ENCODE measurements at places on chromosomes 5 and 9. TPM values are rescaled to one million over a fixed set of nuclear protein-coding genes. Genes with fewer than 3 reads are reported as not detected.

The SPATA31C2 gene
- not detected for total RNA-seq

DNA sequence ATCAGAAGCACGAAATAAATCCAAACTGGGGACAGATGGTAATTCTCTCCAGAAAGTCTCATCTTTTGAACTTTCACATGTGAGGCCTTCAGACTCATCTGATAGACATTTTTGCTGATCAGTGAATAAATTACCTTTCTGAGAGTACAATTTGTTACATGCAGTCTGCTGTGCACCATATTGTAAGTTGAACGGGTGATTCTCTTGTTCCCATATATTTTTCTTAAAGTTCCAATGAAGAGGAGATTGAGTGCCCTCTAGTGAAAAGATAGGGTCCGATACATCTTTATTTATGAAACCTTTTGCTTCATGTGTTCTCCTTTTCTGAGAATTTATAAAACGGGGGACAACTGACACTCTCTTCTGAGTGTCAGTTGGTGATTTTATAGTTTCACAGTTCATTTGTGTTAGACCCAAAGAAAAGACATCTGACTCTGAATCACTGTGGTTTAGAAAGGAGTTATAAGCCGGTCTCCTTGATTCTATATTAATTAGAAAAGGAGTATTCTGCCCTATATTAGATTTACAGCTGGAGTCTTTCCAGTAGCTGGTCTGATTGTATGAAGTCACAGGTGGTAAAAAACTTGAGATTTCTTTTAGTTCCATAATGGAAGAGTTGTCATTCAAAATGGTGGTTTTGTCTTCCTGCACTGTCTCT is 30.4 kb downstream of the GNG10 start:
- DNase-seq, result peak; percentile 52

The EGFL7 gene
- total RNA-seq, result 330 TPM

The NFIL3 gene
- total RNA-seq, result 2.6 TPM

DNA sequence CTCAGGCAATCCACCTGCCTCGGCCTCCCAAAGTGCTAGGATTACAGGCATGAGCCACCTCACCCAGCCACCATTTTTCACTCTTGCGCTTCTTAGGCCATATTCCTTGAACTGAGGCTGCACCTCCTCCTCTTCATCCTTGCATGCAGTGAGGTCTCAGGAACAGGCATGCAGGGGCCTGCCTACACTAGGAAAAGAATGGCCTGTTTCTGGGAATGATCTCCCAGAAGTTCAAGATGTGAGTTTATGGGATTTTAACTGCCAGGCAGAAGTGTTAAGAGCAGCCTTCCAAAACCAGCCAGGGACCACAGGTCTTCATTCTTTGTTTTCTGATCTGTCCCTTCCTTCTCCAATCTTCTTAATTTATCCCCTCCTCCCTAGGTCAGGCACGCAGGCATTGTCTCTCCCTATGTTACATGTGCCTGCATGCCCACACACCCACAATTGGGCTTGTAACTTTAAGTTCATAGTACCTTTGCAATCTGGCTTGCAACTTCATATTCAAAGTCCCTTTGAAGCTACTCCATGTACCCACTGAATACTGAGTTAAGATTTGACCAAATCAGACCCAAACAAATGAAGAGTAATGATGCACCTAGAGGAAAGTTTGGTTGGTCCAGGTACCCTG is 10.5 kb upstream of the HSPA4 start:
- DNase-seq, result no peak

The PCDHGB3 gene
- 3.8 TPM for total RNA-seq

DNA sequence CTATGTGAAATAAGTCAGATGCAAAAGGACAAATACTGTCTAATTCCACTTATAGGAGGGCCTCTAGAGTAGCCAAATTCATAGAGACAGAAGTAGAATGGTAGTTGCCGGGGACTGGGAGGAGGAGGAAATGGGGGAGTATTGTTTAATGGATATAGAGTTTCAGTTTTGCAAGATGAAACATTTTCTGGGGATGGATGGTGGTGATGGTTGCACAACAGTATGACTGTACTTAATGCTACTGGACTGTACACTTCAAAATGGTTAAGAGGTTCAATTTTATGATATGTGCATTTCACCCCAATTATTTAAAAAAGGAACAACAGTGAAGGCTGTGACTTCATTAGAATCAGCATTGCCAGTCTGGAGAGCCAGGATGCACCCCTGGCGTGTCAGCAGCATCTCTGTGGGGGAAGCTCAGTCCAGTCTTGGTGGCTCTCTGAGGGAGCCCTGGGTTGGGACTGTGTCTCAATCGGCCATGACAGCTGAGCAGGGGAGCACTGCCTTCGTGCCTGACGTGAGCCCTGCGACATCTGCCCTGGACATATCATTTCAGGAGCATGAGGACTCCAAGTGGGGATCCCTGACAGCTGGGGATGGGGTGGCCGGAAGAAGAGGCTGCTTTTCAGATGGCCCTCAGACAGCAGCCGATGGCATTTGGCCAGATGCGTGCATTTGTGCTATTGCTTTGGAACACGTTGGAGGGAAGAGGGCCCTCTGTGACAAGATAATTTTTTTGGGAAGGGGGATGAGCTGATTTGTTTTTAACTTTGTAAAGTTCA is 130.8 kb upstream of the STC2 start:
- DNase-seq, result no peak

The AQP7 gene
- total RNA-seq, result not detected

GRCh38 chr5:167916706-167917105 is 374.7 kb upstream of the WWC1 start:
- DNase-seq, result no peak

The TMOD1 gene
- total RNA-seq, result 0.65 TPM

The TMEM171 gene
- 0.40 TPM for total RNA-seq

DNA sequence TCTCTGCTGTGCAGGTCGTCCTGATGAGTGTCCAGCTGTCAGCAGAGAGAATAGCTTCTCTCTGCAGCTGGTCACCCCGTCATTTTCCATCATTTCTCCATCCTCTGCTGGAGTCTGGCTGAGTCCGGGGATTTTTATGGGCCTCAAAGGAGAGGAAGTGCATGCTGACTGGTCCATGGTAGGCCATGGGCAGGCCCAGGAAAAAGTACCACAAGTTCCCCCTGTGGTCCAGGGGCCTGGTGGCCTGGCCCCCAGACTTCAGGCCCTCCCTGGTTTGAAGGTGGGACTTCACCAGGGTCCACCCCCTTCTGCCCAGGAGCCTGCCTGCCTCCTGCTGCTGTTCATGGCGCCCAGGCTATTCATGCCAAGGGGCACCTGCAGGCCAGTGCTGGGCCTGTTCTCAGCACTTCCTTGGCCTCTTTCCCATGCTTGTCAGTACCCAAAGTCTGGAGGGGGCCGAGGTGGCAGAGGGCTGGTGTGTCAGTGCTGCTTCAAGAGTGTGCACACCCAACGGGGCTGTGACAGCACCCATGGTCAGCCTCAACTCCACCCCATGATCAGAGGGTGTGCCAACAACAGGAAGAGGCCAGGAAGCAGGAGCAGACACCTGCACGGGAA is 7.3 kb upstream of the MTMR12 start:
- no peak for DNase-seq

GRCh38 chr5:135027266-135027696 is 6.7 kb downstream of the PITX1 start:
- DNase-seq, result no peak

The CD274 gene
- 4.4 TPM for total RNA-seq

GRCh38 chr5:33146881-33147280 is 293.9 kb upstream of the TARS1 start:
- DNase-seq, result no peak

DNA sequence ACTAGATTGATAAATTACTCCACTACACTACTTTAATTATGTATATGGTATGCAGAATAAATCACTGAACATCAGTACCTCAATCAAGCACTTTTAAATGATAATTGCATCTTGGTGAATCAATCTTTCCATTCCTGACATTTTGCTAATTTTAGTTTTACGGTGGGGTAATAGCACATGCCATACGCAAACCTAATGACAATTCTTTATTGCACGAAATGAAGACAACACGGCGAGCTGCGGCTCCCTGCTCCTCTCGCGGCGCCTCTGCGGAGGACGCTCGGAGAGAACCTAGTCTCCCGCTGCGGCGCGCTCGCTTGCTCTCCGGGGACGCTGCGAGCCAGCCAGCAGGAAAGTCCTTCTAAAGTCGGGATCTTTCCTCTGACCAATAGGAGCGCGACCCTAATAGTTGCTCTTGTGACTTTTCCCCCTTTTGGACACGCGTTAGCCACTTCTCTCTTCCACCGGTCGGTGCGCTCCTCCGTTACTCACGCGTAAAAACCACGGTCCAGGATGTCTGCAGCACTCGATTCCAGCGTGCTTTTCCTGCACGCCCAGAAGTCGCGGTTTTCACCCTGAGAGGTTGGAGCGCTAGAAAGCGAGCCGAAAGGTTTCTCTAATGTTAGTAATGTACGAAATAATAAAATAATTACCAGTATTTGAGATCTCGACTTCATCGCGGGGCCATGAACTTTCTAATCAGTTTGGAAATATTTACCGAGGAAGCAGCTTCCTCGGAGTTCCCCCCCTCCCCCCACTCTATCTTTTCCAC is 1.0 kb upstream of the MEF2C start:
- DNase-seq, result peak; percentile 86

GRCh38 chr5:138770291-138770690 is 17.1 kb downstream of the CTNNA1 start:
- DNase-seq, result no peak

GRCh38 chr9:111078391-111079038 is 40.2 kb upstream of the LPAR1 start:
- DNase-seq, result no peak

The TNC gene
- 0.22 TPM for total RNA-seq

DNA sequence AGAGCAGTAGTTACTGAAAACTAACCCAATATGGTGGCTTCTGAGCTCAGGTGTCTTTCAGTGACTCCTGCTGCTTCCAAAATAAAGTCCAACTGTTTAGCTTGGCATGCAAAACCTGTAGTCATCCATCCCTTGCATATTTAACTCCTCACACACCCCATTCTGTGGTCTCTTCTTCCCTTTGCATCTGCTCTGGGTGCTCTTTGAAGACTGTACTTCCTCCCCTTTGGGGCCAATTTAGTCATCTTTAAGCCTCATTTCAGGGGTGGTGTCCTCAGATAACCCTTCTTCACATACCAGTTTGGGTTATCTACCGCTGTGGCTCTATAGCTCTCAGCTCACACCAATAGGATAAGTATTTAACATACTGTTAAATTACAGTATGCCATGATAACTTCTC is 209.9 kb upstream of the DMRT1 start:
- DNase-seq, result no peak

GRCh38 chr5:77080905-77081304 is 6.2 kb downstream of the ZBED3 start:
- no peak for DNase-seq

The BOD1 gene
- total RNA-seq, result 50.6 TPM

The SLC6A19 gene
- total RNA-seq, result not detected

The ADAMTS13 gene
- 0.44 TPM for total RNA-seq

- DNase-seq, result no peak
These were observed 180.2 kb upstream of the EGFLAM start for GRCh38 chr5:38078161-38078560.

The GABRP gene
- total RNA-seq, result 0.20 TPM

- peak; percentile 36 for DNase-seq
These were observed 31.2 kb downstream of the NIPSNAP3B start for GRCh38 chr9:104795082-104795481.

GRCh38 chr5:137234973-137235943 is 263.9 kb downstream of the SPOCK1 start:
- no peak for DNase-seq

The CLIC3 gene
- total RNA-seq, result 0.22 TPM

The CRB2 gene
- total RNA-seq, result not detected

The DPH7 gene
- 10.9 TPM for total RNA-seq

The IFNA21 gene
- total RNA-seq, result not detected

- no peak for DNase-seq
These were observed 259.6 kb upstream of the RPS23 start for GRCh38 chr5:82537687-82538306.

The PCDHGB2 gene
- total RNA-seq, result 1.3 TPM

The BARX1 gene
- total RNA-seq, result not detected

GRCh38 chr9:95644377-95644776 is 127.6 kb upstream of the PTCH1 start:
- peak; percentile 9 for DNase-seq

The PCDHGC4 gene
- total RNA-seq, result 0.79 TPM

The RFESD gene
- total RNA-seq, result 1.6 TPM

DNA sequence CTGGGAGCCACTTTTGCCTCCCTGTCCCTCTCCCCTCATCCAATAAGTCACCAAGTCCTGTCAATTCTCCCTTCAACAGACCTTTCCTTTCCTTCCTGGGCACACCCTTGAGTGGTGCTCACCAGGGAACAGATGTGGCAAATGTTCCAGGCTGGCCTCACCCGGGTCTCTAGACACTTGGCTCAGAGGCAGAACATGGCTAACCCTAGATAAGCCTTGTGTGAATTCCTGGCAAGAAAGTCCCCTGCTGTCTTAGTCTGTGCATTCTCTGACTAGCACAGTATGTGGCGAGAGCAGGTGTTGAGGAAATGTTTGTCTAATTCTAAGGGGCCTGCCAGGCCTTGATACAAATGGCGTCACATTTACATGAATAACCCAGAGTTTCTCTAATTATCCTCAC is 41.2 kb upstream of the PTGS1 start:
- DNase-seq, result peak; percentile 28

- DNase-seq, result no peak
These were observed 27.2 kb downstream of the MORN5 start for GRCh38 chr9:122186777-122187470.

The TTC16 gene
- total RNA-seq, result not detected

The UGT3A1 gene
- total RNA-seq, result not detected

DNA sequence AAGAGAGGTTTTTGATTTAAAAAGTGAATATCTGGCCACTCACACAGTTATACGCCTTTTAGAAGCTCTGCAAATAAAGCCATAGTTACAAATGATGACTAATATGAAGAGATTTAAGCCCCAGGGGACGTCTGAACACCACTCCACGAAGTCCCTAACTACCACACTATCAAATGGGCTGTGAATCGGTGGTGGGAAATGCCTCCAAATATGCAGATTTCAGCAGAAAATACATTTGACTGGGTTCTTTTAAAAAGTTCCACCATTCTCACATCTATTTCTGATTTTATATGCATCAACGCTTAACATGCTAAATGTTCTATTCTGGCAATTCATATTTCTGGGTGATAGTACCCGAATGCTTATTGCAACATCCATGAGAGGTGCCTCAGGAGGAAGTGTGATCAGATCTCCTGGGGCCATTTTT is 22.5 kb downstream of the TICAM2 start:
- DNase-seq, result no peak

GRCh38 chr9:21505425-21506179 is 23.5 kb upstream of the IFNE start:
- no peak for DNase-seq

GRCh38 chr5:33272288-33272687 is 168.5 kb upstream of the TARS1 start:
- DNase-seq, result peak; percentile 93

GRCh38 chr9:128765499-128765898 is 6.2 kb downstream of the ZER1 start:
- DNase-seq, result no peak

DNA sequence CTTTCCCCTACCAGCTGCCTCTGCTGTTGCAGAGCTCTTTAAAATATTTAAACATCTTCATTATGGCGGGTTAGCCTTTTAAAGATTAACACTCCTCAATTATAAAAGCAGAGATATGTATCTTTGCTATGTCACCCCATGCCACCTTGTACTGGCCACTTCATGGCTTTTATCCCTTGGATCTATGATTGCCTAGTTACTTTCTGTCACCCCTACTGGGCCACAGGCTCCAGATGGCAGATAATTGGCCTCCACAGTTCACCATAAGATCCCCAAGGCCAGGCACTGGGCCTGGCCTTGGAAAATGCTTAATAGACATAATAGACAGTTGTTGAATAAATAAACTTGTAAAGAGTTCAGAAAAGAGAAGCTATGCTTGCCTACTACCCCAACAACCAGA is 142.0 kb upstream of the SHB start:
- no peak for DNase-seq

Data from lung microvascular endothelial cell (primary cell).